ENCODE measurements at places on chromosomes 7 and 10.

DNA sequence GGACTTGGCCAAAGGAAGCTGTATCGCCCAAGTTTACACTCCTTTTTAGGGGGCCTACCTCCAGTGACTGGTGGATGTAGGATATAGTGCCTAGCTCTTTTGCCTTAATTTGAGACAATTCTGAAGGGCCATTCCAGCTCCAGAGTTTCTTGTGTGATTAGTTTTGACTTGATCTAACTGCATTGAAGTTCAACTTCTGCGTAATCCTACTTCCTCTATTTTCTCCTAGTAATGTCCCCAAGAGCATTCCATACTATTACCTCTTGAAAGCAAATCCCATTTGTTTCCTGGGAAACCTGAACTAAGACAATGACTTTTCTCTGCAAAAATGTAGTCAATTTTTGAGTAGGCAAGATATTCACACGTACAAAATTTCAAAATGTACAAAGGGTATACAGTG lies 4.7 kb upstream of the H2AZ2 start:
- DNase-seq: no peak

GRCh38 chr7:43325595-43325994 lies 213.1 kb downstream of the HECW1 start:
- DNase-seq: no peak

DNA sequence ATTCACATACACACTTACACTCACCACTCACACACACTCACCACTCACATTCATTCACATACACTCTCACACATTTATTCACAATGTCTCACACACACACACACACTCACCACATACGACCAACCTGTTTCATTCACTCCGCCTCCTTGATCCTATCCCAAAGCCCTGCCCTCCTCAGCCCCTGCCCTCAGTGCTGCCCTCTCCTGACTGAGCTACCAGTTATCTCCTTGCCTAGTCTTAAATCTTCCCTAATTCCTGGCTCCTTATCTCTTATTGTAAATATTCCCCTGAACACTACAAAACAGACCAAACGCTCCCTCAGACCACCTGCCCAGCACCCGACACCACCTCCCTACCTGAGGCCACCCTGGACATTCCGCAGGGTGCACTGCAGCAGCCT lies 26.1 kb upstream of the C10orf120 start:
- no peak for DNase-seq

DNA sequence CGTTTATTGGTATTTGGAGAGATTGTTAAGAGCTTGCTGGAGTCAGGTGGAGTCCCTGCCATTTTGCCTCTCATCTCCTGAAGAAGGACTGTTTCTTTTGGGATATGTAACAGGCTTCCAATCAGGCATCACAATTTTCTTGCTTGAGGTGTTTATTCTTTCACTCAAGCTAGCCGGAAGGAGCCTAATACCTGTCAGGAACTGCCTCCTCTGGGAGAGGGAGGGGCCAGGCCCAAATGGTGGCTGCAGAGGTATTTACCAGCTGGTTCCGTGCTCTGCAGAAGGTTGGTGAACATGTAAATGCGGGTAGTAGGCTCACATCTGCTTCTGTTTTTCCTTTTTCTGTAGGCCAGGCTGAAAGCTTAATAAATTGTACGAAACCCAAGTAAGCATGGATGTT lies 114.0 kb downstream of the TCF7L2 start:
- no peak for DNase-seq

DNA sequence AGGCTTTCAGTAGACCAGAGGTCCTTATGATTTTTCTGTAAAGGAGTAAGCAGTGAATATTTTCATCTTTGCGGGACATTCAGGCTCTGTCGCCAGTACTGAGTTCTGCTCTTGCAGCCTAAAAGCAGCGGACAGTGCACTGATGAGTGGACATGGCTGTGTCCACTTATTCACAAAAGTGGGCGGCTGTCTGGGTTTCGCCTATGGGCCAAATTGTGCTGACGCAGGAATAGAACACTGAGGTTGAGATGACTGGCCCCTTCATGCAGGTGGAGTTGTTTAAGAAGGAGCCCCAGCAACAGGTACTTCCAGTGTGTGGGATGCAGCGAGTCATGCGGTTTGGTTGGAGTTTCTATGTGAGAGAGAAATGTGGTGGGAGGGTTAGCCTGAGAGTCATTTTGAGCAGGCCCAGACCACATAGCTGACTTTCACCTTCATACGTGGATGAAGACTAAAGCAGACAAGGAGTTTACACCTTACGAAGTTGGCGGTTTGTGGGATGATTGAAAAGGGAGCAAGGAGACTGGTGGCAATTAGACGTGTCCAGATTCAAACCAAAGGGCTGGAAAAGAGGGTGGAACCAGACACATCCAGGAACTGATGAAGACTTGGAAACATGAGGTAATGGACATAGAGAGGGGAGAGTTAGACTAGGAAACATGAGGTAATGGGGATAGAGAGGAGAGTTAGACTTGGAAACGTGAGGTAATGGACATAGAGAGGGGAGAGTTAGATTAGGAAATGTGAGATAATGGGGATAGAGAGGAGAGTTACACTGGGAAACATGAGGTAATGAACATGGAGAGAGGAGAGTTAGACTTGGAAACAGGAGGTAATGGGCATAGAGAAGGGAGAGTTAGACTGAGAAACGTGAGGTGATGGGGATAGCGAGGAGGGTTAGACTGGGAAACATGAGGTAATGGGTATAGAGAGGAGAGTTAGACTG lies 38.2 kb downstream of the WDR37 start:
- DNase-seq: no peak

- DNase-seq: no peak
These were observed 244.7 kb downstream of the PTEN start for GRCh38 chr10:88108115-88108610.

GRCh38 chr10:13078912-13079775 lies 20.8 kb upstream of the OPTN start:
- no peak for DNase-seq

DNA sequence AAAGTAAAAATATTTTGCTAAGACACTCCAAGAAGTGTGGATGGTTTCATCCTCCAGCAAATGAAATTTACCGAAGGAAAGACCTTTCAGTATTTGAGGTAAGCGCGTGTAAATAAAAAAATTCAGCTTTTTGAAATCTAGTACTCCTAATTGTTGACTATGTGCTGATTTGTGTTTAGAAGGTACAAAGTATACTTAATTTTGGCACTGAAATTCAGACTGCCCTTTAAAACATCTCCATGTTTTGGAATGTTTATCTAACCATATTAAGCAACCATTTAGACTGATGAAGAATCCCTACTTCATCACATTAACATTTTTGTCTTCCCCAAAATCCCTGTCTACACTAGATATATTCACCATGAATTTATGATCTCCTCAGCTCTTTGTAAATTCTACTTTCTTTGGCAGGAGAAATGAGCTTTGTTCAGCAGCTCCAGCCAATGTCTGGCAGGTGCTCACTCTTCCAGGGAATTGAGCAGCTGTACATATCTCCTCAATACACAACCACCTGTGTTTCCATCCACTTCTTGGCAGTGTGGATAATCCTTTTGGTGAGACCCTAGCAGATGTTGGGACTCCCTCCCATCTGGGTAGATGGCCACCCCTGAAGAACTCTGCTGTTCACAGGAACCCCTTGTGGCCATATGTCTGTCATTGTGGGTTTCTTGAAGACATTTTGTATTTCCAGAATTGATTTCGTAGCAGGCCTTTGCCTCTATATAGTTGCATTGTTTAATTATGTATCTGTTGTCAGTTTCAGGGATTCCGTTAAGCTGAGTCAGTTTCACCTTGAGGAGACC lies 129.4 kb upstream of the SAMD8 start:
- DNase-seq: no peak

GRCh38 chr7:5567790-5568189 lies 144.2 kb upstream of the TNRC18 start:
- DNase-seq: no peak

DNA sequence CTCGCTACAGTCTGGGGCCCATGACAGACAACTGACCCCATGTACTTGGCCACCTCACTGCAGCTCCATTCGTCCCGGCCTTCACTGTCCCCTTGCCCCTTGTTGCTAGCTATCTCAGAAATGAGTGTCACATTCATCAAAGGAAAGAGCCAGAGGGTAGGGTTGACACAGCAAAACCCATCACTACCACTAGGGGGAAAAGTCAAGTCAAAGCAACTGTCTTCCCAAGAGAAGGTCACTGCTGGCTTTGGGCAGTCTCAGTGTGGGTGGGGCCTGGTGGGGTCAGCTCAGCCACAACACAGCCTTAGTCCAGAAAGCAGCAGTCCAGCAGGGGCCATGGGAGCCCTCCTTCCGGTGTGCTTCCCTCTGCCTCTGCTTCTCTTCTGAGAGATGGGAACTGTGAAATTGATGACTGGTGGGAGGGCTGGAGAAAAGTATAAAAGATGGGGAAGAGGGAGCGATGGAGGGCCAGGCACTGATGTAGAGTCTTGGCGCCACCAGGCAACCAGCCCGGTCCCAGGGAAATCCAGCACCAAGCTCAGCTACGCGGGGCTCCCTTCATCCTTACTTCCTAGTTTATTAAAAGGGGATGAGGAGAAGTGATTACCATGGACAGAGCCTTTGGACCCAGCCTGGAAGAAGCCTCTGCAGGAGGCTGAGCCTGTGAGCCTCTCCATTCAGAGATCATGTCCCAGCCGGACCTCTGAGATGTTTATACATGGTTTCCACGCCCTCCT lies 58.0 kb downstream of the PLXNA4 start:
- no peak for DNase-seq

DNA sequence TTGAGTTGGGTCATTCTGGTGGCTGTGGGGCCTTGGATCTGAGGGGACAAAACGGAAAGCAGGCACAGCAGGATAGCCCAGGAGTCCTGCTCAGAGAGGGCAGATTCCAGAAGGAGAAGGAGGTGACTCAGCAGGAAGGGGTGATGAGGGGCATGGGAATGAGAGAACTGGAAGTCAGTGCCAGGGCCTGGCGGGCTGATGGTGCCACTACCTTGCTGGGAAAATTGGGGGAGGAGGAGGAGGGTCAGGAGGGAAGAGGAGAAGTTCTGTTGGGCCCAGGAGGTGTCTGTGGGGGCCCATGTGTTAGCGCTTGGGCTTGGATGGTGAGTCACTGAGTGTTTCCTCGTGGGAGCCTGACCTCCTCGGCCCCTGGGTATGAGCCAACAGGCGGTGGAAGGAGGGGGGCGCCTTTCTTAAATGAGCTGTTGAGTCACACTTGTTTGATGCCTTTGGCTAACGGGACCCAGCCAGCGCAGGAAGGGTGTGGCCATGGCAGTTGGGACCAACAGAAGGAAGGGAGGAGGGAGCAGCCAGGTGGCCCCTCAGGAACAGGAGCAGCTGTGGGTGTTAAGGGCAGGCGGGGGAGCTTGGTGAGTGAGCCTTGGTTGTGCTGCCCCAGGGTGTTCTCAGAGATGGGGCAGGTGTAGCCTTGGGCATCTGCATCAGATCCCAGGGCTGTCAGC lies 130.0 kb upstream of the BTBD16 start:
- no peak for DNase-seq

- DNase-seq: no peak
These were observed 263.2 kb downstream of the DGKB start for GRCh38 chr7:14639329-14639728.

- no peak for DNase-seq
These were observed 10.7 kb downstream of the TSPAN14 start for GRCh38 chr10:80464557-80465450.

GRCh38 chr10:49633327-49634068 lies 19.7 kb downstream of the CHAT start:
- no peak for DNase-seq

DNA sequence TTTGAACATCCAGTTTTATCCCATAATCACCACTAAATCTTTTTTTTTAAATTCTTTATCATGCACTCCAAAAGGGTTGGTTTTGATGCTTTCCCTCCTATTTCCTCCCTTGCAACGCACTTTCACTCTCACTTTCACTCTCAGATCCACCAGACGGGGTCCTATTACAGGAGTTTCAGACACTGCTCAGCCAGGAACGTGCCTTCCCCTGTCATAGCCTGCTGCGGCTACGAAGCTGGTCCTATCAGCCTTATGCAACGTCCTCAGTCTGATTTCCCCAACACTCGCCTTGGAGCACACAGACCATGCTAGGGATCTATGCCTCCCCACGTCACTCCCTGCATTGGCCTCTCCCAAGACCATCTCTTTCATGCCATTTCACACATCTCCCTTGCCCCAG lies 23.4 kb downstream of the ZPBP start:
- no peak for DNase-seq

DNA sequence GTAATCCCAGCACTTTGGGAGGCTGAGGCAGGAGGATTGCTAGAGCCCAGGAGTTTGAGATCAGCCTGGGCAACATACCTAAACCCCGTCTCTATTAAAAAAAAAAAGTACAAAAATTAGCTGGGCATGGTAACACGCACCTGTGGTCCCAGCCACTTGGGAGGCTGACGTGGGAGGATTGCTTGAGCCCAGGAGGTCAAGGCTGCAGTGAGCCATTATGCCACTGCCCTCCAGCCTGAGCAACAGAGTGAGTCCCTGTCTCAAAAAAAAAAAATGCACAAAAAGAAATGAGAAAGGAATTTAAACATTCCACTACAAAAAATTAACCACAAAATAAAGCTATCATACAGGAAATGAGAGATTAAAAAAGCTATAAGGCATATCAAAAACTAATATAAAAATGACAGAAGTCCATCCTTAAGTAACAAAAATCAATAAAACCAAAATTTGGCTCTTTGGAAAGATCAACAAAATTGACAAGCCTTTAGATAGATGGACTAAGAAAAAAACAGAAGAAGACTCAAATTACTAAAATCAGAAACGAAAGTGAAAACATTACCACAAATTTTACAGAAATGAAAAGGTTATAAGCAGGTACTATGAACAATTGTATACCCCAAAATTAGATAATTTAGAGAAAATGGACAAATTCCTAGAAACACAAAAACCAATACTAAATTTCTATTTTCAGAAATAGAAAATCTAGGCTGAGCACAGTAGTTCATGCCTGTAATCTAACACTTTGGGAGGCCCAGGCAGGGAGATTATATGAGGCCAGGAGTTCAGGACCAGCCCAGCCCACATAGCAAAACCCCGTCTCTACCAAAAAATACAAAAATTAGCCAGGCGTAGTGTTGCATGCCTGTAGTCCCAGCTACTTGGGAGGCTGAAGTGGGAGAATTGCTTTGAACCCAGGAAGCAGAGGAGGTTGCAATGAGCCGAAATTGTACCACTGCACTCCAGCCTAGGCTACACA lies 42.4 kb upstream of the NANOS1 start:
- DNase-seq: no peak

GRCh38 chr10:27253576-27253975 lies 13.0 kb upstream of the ACBD5 start:
- DNase-seq: no peak

DNA sequence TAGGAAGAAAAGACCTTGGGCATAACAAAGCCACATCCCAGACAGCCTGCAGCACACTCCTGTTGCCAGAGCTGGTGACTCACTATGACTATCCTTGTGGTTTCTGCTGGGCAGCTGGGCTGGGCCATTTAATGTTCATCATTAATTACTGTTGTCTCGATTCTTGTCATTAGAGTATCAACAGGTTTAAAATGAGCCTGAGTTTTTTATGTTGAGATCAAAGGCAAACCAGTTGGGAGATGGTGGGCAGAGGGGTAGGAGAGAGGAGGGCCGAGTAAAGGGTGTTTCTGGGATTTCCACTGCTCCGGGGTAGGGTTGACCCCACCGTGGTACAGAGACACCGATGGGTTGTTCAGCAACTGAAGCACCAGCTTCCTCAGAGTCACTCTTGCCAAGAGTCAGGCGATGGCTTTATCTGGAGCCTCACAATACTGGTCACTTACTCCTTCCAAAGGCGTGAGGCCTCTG lies 128.7 kb upstream of the LYZL1 start:
- DNase-seq: no peak

GRCh38 chr7:82404652-82405051 lies 38.9 kb downstream of the CACNA2D1 start:
- no peak for DNase-seq

GRCh38 chr10:130542761-130543160 lies 406.6 kb downstream of the GLRX3 start:
- no peak for DNase-seq

All from T follicular helper cell (primary cell).